ENCODE measurements at places on chromosomes 3 and 15. TPM values are rescaled to one million over a fixed set of nuclear protein-coding genes. Genes with fewer than 3 reads are reported as not detected.

DNA sequence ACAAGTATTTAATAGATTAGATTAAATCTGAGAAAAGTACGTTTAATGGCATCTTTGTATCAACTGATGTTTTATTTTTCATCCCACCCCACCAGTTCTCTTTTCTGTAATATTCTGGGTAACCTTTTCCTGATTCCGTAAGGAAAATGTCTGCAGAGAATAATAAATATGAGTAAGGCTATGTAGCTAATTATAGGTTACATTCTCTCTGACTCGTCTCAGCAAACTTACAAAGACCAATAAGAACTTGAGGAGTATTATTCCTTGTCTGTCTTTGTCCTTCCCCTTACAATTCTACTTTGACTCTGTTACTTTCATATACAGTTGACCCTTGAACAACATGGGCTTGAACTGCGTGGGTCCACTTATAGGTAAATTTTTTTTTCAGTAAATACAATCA, 12.1 kb downstream of the SNAP23 start:
- no peak for DNase-seq

- no peak for DNase-seq
Observed at GRCh38 chr15:46110755-46111154, 475.9 kb downstream of the SQOR start.

- DNase-seq = no peak
Observed at GRCh38 chr15:48478581-48478980, 147.4 kb downstream of the DUT start.

DNA sequence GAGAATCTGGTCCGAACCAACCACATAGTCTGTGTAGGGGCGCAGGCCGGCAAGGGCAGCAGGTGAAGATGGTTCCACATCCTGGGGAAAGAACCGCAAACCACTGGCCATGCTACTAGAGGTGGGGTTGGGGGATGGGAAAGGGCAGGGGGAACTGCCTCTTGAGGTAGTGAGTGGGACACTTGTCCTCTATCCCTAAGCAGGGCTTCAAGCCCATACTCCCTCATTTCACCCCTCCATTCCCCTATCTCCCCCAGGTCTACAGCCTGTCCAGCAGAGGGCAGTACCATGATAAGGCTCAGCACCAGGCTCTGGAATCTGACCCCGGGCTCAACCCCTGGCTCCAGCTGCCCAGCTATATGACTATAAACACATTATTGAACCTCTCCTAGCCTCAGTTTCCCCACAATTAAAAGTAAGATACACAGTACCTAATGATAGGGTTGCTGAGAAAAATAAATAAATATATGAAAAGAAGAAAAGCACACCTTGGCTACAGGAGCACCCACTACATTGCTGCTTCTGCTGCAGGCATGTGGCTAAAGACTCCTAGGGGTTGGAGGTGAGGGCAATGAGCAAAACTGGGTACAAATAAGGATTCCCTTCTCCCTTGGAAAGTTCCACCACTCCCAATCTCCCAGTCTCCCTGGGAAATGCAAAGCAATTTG, 6.3 kb downstream of the GORASP1 start:
- no peak for DNase-seq

GRCh38 chr15:67413770-67414390, 107.1 kb upstream of the C15orf61 start:
- peak; percentile 53 for DNase-seq

Gene KLF15
- 0.67 TPM for total RNA-seq

Gene OR5K2
- not detected for total RNA-seq

GRCh38 chr3:156586905-156587759, 32.2 kb upstream of the SSR3 start:
- no peak for DNase-seq

GRCh38 chr3:109268181-109268580, 48.1 kb downstream of the DPPA2 start:
- DNase-seq = no peak

Gene C3orf22
- total RNA-seq = not detected

Gene SPINK8
- total RNA-seq = not detected

- DNase-seq = no peak
Observed at GRCh38 chr15:71575474-71576045, 234.8 kb upstream of the NR2E3 start.

Gene RASGRF1
- 1.4 TPM for total RNA-seq

Gene CCDC39
- total RNA-seq = 0.07 TPM

DNA sequence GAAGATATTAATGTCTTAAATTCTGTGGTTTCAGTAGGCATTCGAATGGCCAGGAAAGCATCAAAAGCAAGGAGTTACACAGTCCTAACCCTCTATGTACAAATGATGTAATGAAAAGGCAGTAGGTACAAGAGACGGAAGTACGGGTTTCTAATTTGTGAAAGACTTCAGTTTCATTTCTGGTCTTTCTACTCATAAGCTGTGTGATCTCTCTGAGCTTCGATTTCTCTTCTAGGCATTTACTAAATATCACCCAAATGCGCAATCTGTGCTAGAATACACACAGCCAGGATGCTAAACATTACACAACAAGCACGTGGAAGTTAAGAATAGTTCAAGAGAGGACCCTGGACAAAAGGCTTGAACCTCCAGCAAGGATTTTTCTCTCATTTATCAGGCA, 17.9 kb upstream of the STIMATE start:
- DNase-seq = no peak

Gene ALS2CL
- total RNA-seq = 30.9 TPM

DNA sequence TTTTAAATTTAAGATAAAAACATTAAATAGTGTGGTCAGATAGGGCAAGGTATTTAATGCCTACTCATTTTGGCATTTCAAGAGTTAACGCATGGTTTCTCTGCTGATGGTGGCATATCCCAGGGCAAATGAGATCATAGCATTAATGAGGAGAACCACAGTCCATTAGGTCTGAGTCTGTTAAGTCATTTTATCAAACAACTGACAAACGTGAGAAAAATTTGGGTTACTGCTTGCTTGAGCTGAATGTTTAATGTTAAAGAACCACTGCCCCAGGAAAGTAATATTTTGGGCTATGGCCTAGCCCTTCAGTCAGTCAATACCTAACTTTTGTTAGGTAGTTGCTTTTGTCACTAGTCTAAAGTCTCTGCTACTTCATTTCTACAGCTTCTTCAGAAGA, 37.9 kb upstream of the SLC2A2 start:
- DNase-seq = peak; percentile 66

Gene GRIP2
- not detected for total RNA-seq

Gene HDDC3
- 20.0 TPM for total RNA-seq

Gene CD96
- not detected for total RNA-seq

Gene CPB1
- total RNA-seq = not detected

DNA sequence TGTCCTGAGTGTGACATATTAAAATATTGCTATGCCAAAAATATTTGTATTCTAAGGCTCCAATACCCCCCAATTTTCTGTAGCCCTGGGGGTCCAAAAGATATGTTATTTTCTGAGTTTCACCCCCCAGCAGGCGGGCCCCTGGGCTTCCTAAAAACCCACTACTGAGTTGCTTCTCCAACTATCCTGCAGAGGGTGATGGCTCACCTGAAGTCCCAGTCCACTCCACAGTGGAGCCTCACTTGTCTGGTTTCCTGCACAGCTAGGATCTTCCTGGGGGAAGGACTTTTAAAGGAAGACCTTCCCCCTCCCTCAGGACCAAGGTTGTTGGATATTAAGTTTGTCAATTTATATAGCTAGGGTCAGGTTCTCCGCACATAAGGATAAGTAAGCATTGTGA, 1181.4 kb downstream of the ROBO2 start:
- DNase-seq = no peak

DNA sequence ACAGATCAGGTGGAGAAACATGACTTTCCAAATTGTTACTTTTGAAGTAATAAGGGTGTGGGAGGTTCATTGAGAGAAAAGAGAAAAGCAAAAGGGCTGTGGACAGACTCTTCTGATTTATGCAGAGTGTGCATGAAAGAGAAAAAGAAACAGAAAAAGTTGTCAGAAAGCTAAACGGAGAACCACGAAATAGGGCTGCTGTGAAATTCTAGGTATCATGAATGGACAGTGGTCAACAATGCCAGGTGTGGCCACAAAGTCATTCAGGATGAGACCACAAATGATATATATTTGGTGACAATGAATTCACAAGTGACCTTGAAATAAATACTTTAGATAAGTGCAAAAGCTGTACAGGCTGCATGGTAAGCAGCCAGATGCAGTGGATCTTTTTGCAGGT, 170.1 kb downstream of the IL5RA start:
- no peak for DNase-seq

GRCh38 chr3:61632568-61633175, 71.3 kb downstream of the PTPRG start:
- DNase-seq = no peak

GRCh38 chr3:71707595-71707994, 17.6 kb downstream of the EIF4E3 start:
- peak; percentile 77 for DNase-seq

Gene STAC
- total RNA-seq = 17.5 TPM

Gene BNC1
- 25.4 TPM for total RNA-seq

- peak; percentile 23 for DNase-seq
Observed at GRCh38 chr3:49017971-49018706, at the start of gene DALRD3. TSS of gene DALRD3 (minus strand) at chr3:49018580. CDS start at chr3:49018564, 16 bp downstream.

Gene SCAMP2
- total RNA-seq = 107 TPM

GRCh38 chr3:195770081-195770840, 41.5 kb downstream of the MUC4 start:
- no peak for DNase-seq

DNA sequence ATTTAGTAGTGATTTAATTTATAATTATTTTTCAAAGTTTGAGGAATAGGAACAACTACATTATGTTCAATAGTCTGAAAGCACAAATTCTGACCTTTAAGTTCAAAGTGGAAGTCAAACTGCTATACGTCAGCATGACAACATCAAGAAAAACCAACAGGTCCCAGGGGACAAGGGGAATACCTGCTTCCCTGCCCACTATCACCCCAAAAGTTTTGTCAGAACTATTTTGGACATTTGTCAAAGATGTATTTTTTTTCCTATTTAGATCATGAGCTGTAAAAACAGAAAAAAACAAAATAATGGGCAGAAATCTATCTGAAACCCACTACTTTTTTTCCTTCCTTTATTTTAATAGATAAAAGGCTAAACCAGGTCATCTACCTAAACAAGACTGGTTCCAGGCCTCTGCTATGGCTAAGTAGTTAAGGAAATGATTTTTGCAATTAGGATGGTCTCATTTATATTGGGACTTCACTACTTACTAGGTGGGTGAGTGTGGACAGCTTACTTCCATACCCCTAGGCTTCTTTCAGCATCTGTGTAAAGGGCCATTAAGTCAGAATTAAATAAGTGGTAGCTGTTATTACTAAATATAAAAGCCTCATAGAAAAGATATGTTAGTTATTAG, 746.3 kb downstream of the FHIT start:
- no peak for DNase-seq

- peak; percentile 47 for DNase-seq
Observed at GRCh38 chr3:111151438-111151837, 79.8 kb downstream of the NECTIN3 start.

DNA sequence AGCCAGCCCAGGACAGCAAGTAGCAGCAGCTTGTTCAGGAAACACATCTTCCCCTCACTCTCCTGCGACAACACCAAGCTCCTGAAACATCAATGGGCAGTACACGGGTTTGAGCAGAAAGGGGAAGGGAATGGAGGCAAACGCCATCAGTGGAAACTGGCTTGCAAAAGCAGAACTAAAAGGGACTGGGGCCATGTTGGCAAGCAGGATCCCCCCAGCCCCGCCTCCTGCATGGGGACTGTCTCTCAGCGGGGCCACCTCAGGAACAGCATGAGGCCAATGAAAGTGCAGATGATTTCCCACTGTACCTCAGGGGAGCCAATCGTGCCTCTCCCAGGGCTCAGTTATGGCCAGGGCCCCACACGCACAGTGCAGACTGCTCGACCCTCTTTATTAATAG, 6.8 kb downstream of the CDAN1 start:
- DNase-seq = no peak

Gene GPR171
- total RNA-seq = not detected

DNA sequence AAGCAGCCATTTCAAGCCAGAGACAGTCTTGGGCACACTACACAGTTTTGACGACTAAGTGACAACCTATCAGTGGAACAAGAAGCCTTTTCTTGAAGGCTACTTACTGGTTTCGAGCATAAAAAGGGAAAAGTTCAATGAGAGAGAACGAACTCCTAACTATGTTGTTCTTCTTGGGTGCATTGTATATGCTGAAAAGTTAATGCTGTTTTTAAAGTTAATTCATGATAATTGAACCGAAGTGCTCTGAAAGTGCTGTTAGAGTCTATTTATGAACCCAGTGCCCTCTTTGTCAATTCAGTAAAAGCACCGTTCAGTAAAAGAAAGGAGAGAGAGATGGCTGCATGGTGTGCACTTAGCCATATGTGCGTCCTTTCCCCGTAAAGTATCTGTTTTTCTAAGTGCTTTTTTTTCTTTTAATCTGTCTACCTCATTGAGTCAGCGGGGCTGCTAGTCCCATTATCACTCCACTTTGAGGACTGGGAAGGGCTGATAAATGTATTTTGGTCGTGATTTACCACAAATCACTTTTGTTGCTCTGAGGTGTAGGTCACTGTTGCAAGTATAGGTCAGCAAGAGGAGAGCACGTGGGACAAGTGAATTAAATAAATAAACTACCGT, 380.7 kb upstream of the GOLIM4 start:
- DNase-seq = no peak

GRCh38 chr15:80203361-80203885, 48.6 kb downstream of the CTXND1 start:
- DNase-seq = no peak

GRCh38 chr3:46266598-46266997, 24.3 kb downstream of the CCR3 start:
- no peak for DNase-seq

DNA sequence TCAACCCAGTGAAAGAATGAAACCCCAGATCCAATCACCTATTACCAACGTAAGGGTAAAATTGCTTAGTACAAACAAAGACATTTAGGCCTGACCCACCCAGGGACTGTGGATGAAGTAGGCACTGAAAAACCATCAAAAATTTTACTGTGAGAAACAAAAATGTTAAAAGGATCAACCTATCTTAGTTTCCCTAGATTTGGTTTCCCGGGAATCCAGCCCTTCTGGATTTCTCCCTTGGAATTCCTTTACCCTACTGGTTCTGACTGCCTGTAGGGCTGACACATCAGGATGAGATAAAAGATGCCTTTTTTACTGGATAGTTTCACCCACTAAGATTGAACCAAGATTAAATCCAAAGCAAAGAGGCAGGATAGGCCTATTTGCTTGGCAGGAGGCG, 102.7 kb downstream of the SCAPER start:
- no peak for DNase-seq

Gene GOLGA8O
- not detected for total RNA-seq

Data from kidney epithelial cell (primary cell).